ENCODE measurements at places on chromosomes 4 and X. TPM values are rescaled to one million over a fixed set of nuclear protein-coding genes. Genes with fewer than 3 reads are reported as not detected.

The LRPAP1 gene
- 82.6 TPM for total RNA-seq

The SATL1 gene
- not detected for total RNA-seq

The NDUFB11 gene
- 58.2 TPM for total RNA-seq

The KLF8 gene
- total RNA-seq = 2.1 TPM

- no peaks in the 10 kb centered on the region for H3K27me3 ChIP-seq
- H3K4me1 ChIP-seq = peaks cover 22% of the 10 kb centered on the region
- no peak overlapping the region for H3K4me3 ChIP-seq
Observed at GRCh38 chrX:10107483-10107882, 49.3 kb upstream of the CLCN4 start.

Measured in Peyer's patch (tissue), 4 donors.